ENCODE measurements at places on chromosomes 2 and 18.

GRCh38 chr2:8546612-8547283, 135.1 kb upstream of the ID2 start:
- H3K4me1 ChIP-seq = no peaks in the 10 kb centered on the region
- DNase-seq = no peak
- H3K27ac ChIP-seq = no peak overlapping the region
- no peaks in the 10 kb centered on the region for H3K27me3 ChIP-seq

DNA sequence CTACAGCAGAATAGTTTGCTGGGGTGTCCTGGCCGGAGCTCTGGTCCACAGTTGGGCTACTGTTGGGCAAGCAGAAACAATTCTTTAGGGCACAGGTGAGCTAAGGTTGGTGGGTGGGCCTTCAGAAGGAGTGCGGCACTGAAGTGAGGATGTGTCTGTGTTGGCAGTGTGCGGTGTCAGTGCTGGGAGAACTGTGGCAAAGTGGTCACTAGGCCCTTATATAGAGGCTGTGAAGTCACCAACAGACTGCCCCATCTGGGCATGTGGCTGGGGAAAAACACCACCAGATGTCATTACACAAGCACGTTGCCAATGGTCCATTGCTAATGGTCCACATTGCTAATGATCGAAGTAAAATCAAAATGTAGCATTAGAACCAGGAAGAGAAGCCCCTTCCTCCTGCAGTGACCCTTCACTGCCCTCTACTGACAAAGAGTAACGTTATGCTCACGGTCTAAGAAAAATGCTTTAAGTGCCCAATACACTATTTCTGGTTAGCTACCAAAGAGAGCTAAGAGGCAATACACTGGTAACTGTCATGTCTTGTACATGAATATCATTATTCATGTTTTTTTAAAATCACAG, 21.3 kb downstream of the SCN1A start:
- H3K4me1 ChIP-seq = no peaks in the 10 kb centered on the region
- no peaks in the 10 kb centered on the region for H3K27me3 ChIP-seq
- no peak overlapping the region for H3K4me3 ChIP-seq
- no peak overlapping the region for H3K27ac ChIP-seq

DNA sequence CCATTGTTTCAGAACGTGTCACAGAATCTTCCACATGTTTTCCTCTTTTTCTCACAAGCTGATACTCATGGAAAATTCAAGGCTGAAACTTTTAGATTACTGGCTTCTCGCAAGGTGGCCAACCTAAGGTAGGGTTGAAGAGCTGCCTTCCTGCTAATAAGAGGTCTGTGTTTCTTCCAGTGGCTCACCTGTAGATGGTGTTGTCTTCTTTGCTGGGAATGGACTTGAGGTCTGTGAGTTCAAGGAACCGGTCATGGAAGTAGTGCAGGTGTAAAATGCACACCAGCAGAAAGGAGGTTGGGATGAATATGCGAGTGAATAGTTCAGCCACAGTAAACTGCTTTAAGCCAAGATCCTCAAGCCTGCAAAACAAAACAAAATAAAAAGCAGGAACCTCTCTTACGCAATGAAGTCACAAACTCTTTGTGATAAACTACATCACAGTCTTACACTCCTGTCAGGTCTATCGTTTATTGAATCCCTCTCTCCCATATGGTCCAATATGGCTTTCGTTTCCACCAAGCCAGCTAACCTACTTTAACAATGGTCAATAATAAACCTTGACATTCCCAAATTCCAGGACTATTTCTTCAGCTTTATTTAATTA, 258.9 kb downstream of the NAPG start:
- no peak for DNase-seq
- no peak overlapping the region for H3K27ac ChIP-seq
- no peaks in the 10 kb centered on the region for H3K4me1 ChIP-seq
- no peaks in the 10 kb centered on the region for H3K27me3 ChIP-seq

DNA sequence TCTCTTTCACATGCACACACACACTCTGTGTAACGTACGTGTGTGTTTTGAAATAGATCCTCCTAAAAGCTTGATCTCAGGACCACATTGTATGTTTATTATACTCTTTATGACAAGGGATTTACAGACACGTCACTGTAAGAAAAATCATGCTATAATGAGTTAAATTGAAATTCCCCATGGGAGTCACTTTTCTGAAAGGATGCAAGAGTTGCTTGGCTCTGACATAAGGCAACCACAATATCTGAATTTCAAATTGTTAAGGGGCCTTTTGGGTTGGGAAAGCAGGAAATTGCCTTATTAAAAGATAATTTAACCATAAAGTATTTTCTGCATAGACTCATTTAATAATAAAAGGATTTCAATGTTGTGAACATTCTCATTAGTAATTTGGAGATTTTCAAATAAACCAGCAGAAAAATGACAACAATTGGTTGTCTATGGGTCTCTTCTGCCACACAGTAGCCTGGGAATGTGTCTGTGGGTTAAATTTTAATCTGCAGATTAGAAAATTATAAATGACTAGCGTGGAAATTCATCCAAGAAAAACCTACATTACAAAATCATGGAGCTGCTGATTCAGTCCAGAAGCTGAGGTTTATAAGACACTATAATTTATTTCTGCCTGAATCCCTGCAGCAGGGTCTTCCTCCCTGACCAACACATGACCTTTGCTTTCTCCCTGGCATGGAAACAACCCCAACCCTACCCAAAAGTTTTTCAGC, 75.9 kb upstream of the PID1 start:
- no peaks in the 10 kb centered on the region for H3K27me3 ChIP-seq
- DNase-seq = no peak
- no peak overlapping the region for H3K27ac ChIP-seq
- no peak overlapping the region for H3K4me3 ChIP-seq

- no peak for DNase-seq
- H3K27ac ChIP-seq = no peak overlapping the region
- H3K4me3 ChIP-seq = no peak overlapping the region
These were observed 122.1 kb upstream of the SLC39A10 start for GRCh38 chr2:195534971-195535370.

GRCh38 chr2:240932724-240933047, 26.6 kb downstream of the CROCC2 start:
- H3K4me3 ChIP-seq = no peak overlapping the region
- no peaks in the 10 kb centered on the region for H3K4me1 ChIP-seq
- H3K27me3 ChIP-seq = no peaks in the 10 kb centered on the region
- no peak overlapping the region for H3K27ac ChIP-seq
- no peaks in the 10 kb centered on the region for H3K36me3 ChIP-seq

DNA sequence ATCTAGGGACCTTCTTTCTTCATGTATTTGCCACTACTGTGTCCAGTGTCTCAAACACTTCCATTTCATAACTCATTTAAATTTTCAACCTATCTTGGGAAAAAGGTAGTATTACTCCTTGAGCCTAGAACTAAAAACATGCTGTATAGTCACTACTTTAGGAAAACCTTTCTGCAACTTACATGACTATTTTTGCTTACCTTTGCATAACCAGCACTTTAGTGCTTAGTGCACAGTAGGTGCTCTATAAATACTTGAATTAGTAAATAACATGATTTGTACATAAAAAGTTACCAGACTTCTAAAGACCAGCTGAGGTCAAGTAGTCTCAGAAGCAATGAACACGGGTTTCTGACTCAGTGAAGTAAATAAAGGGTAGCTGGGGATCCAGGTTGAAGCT, 62.5 kb upstream of the DTNB start:
- no peak for DNase-seq
- H3K36me3 ChIP-seq = no peaks in the 10 kb centered on the region
- H3K4me3 ChIP-seq = no peak overlapping the region
- H3K4me1 ChIP-seq = no peaks in the 10 kb centered on the region

DNA sequence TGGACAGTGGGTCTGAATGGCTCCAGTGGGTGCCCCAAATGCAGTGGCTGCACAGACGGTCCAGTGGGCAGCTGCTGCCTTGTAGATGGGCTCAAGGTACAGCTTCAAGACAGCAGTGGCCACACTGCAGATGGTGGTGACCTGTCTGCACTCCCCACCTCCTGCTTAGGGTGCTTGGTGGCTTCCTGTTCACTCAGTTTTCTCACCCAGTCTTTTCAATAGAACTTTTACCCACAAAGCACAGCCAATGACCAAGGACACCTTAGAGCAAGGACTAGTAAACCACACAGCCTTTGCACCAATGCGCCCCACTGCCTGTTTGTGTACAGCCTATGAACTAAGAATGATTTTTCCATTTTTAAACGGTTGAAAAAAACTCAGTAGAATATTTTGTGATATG, 34.9 kb downstream of the MEX3C start:
- no peak overlapping the region for H3K4me3 ChIP-seq
- H3K27ac ChIP-seq = no peak overlapping the region

DNA sequence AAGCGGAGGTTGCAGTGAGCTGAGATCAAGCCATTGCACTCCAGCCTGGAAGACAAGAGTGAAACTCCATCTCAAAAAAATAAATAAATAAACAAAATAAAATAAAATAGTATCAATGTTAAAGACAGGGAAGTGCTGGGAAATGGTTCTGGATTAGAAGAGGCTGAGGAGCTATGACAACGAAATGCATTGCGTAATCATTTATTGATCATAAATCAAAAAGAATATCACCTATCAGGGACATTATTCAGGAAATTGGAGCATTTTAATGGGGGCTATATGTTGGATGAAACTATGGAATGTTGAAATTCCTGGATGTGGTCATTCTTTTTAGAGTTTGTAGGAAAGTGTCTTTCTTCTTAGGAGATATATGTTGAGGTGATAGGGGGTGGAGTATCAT, 30.9 kb upstream of the MTA3 start:
- no peaks in the 10 kb centered on the region for H3K36me3 ChIP-seq
- no peak for DNase-seq
- no peaks in the 10 kb centered on the region for H3K27me3 ChIP-seq

- no peaks in the 10 kb centered on the region for H3K27me3 ChIP-seq
- no peak overlapping the region for H3K4me3 ChIP-seq
- DNase-seq = no peak
- no peak overlapping the region for H3K27ac ChIP-seq
- no peaks in the 10 kb centered on the region for H3K36me3 ChIP-seq
These were observed 344.3 kb downstream of the EIPR1 start for GRCh38 chr2:3033315-3033714.

DNA sequence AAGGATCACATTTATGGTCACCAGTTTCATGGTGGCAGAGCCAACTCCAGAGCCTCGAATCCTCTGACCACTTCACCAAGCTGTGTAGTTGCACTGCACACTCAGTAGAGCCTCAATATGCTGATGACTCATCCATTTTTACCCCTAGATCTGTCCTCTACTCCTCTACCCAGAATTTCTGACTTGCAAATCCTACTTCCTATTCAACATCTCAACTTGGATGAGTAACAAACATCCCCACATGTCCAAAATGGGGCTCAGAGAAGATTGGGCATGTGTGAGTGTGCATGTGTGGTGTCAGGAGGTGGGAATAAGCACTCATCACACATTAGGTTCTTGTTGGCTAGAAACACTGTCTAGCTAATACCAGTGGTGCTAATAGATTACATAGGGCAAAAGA, 57.8 kb upstream of the IGFBP2 start:
- no peak overlapping the region for H3K4me3 ChIP-seq
- H3K36me3 ChIP-seq = no peaks in the 10 kb centered on the region
- H3K27ac ChIP-seq = no peak overlapping the region
- DNase-seq = no peak
- no peaks in the 10 kb centered on the region for H3K27me3 ChIP-seq

GRCh38 chr2:238098901-238099713, 1.0 kb upstream of the ESPNL start:
- no peaks in the 10 kb centered on the region for H3K4me1 ChIP-seq
- H3K27ac ChIP-seq = no peak overlapping the region
- H3K36me3 ChIP-seq = no peaks in the 10 kb centered on the region
- H3K27me3 ChIP-seq = no peaks in the 10 kb centered on the region

DNA sequence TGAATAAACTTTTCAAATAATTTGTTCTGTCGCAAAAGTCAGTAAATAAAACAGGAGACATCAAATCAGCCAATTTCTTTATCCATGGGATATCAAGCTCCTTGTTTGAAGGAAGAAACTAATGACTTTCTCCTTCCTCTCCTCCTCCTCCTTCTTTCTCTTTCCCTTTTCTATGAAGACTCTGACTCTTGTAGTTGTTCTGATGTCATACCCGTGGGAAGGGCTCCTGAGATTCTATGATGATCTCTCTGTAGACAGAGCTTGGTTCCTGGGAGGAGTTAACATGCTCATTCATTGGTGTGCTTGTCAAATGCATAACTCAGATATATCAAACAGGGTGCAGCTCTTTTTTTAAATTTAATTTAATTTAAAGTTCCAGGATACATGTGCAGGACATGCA, 118.7 kb upstream of the KCTD1 start:
- H3K36me3 ChIP-seq = no peaks in the 10 kb centered on the region
- H3K4me1 ChIP-seq = no peaks in the 10 kb centered on the region
- no peak overlapping the region for H3K27ac ChIP-seq
- no peak overlapping the region for H3K4me3 ChIP-seq

GRCh38 chr2:215828528-215829184, 184.7 kb downstream of the MREG start:
- H3K4me3 ChIP-seq = no peak overlapping the region
- H3K27me3 ChIP-seq = no peaks in the 10 kb centered on the region
- no peaks in the 10 kb centered on the region for H3K36me3 ChIP-seq
- H3K27ac ChIP-seq = no peak overlapping the region
- no peaks in the 10 kb centered on the region for H3K4me1 ChIP-seq
- peak; percentile 27 for DNase-seq

DNA sequence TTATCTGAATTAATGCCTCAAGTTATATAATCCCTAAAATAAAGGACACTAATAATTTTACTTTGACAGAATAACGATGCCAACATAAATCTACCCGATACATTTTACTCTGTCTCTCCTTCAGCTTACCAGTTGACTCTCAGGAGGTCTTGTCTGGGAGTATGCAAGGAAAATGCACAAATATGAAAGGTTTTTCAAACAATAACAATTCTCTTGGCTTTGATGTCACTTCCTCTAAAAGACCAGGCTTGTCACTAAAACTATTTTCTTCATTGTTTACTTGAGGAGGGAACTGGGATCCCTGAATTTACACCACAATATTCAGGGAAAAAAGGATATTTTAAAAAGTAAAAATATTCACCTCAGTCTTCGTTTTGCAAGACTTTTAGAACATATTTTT, 97.2 kb downstream of the SOS1 start:
- DNase-seq = no peak
- H3K4me1 ChIP-seq = no peaks in the 10 kb centered on the region
- no peak overlapping the region for H3K27ac ChIP-seq
- no peak overlapping the region for H3K4me3 ChIP-seq
- H3K36me3 ChIP-seq = no peaks in the 10 kb centered on the region

GRCh38 chr2:170176212-170176611, 1.7 kb upstream of the MYO3B start:
- H3K36me3 ChIP-seq = no peaks in the 10 kb centered on the region
- no peak for DNase-seq
- no peaks in the 10 kb centered on the region for H3K4me1 ChIP-seq
- H3K27ac ChIP-seq = no peak overlapping the region

- no peak overlapping the region for H3K4me3 ChIP-seq
- H3K36me3 ChIP-seq = no peaks in the 10 kb centered on the region
- H3K27me3 ChIP-seq = peaks cover 43% of the 10 kb centered on the region
These were observed 1.2 kb upstream of the ALK start for GRCh38 chr2:29922605-29923004.

GRCh38 chr2:132620115-132620514, 49.9 kb downstream of the LYPD1 start:
- H3K4me1 ChIP-seq = no peaks in the 10 kb centered on the region
- no peak overlapping the region for H3K27ac ChIP-seq
- no peaks in the 10 kb centered on the region for H3K36me3 ChIP-seq
- H3K27me3 ChIP-seq = no peaks in the 10 kb centered on the region

GRCh38 chr2:54570925-54571694, 115.0 kb downstream of the SPTBN1 start:
- H3K27me3 ChIP-seq = no peaks in the 10 kb centered on the region
- H3K27ac ChIP-seq = peak overlapping the region; percentile 88
- no peak overlapping the region for H3K4me3 ChIP-seq

Data from breast epithelium (tissue), 4 donors.